ENCODE measurements at places on chromosomes 12 and 14.

DNA sequence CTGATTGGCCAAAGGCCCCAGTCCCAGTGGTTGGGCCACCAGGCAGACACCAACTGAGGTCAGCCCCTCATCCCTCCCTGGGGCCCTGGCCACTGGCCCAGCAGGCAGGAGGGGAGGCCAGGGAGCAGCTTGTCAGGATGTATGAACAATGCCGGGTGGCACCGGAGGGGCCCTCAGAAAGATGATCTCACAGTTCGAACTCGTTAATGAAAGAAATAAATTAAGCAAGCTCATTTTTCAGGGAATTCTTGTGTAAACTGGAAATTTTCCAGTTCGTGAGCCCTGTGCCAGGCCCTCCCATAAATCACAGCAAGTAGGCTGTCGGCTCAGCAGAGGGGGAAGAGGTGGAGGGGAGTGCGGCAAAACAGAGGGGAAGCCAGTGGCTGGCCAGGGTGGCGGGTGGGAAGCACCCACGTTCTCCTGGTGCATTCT, 177.0 kb upstream of the VASH1 start:
- H3K27me3 ChIP-seq, result 0 out of 2 replicates have a peak, but pooled peaks cover 4% of the 10 kb centered on the region

GRCh38 chr14:96693987-96694386, 103.2 kb upstream of the VRK1 start:
- no peaks in the 10 kb centered on the region for H3K4me1 ChIP-seq
- no peak overlapping the region for H3K27ac ChIP-seq
- H3K36me3 ChIP-seq, result no peaks in the 10 kb centered on the region
- no peak overlapping the region for H3K4me3 ChIP-seq
- DNase-seq, result no peak

DNA sequence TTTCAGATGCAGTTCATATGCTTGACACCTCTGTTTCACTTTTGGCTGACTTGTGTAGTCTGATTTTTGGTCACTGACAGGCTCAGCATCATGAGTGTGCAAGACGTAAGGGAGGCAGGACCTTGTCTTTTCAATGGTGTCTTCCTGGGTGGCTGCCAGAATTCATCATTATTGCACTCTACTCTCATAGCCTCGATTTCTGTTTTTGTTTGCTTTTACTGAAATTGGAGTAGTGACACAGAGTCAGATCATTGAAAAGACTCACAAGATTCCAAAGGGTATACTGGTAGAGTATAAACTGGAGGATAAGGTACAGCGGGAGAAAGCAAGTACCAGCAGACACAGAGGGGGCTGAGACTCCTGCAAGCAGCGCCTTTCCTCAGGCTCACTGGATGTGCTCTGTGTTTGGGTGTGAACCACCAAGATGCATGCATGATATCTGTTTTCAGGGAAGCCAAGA, 126.3 kb upstream of the FGD4 start:
- no peak overlapping the region for H3K27ac ChIP-seq
- H3K4me1 ChIP-seq, result peaks cover 19% of the 10 kb centered on the region
- no peaks in the 10 kb centered on the region for H3K27me3 ChIP-seq
- H3K36me3 ChIP-seq, result no peaks in the 10 kb centered on the region
- H3K4me3 ChIP-seq, result no peak overlapping the region
- DNase-seq, result no peak

DNA sequence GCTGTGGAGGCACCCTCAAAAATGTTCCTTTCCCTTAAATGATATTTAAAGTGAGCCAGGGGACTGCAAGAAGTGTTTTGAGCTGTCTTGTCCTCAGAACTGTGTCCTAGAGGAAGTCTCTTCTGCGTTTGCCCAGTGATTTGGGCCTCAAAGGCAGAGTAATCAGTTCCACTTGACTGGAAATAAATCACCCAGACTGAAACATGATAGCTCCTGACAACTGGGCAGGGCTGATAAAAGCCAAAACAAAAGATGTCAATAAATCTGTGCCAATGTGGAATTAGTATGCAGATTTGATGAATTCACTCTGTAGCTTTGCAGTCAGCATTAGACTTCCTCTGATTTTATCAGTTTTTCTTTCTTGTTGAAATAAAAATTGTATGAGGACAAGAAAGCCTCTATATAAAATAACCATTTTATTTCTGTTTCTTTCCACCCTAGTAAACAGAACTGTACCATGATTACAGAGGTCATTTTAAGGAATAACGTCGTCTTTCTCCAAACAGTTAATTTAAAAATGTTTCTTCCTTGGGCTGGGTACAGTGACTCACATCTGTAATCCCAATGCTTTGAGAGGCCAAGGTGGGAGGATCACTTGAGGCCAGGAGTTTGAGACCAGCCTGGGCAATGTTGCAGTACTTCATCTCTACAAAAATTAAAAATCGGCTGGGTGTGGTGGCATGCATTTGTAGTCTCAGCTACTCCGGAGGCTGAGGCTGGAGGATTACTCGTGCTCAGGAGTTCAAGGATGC, 180.8 kb downstream of the ERC1 start:
- no peak overlapping the region for H3K4me3 ChIP-seq
- H3K27ac ChIP-seq, result peak overlapping the region; percentile 11
- no peak for DNase-seq
- peaks cover 12% of the 10 kb centered on the region for H3K4me1 ChIP-seq
- no peaks in the 10 kb centered on the region for H3K27me3 ChIP-seq

GRCh38 chr12:105483691-105484090, 153.2 kb downstream of the C12orf75 start:
- no peak overlapping the region for H3K27ac ChIP-seq
- no peaks in the 10 kb centered on the region for H3K27me3 ChIP-seq
- no peaks in the 10 kb centered on the region for H3K36me3 ChIP-seq

- peaks cover 45% of the 10 kb centered on the region for H3K36me3 ChIP-seq
- no peak overlapping the region for H3K4me3 ChIP-seq
- DNase-seq, result no peak
- H3K27ac ChIP-seq, result no peak overlapping the region
- no peaks in the 10 kb centered on the region for H3K27me3 ChIP-seq
- H3K4me1 ChIP-seq, result no peaks in the 10 kb centered on the region
Observed at GRCh38 chr12:132578826-132579225, 31.6 kb downstream of the LRCOL1 start.

GRCh38 chr12:108807476-108807875, 49.9 kb downstream of the SSH1 start:
- no peak overlapping the region for H3K27ac ChIP-seq
- peaks cover 60% of the 10 kb centered on the region for H3K36me3 ChIP-seq
- H3K27me3 ChIP-seq, result no peaks in the 10 kb centered on the region

DNA sequence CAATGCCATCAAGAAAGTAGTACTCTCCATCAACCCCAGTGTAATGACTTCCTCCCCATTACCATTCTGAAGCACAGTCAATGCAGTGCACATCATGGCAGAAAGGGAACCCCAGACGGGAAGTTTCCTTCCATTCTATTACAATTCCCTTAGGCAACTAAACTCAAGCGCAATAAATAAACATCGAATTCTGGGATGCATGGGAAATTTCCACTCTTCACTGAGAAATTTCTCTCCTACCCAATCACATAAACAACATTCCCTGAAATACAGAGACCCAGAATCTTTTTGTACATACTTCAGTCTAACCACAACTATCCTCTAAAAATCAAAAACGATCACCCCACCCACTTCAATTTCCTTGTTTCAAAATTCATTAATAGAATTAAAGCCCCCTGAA, 20.0 kb downstream of the SARNP start:
- DNase-seq, result no peak
- no peak overlapping the region for H3K4me3 ChIP-seq
- H3K27me3 ChIP-seq, result no peaks in the 10 kb centered on the region
- H3K36me3 ChIP-seq, result peaks cover 59% of the 10 kb centered on the region
- no peak overlapping the region for H3K27ac ChIP-seq

DNA sequence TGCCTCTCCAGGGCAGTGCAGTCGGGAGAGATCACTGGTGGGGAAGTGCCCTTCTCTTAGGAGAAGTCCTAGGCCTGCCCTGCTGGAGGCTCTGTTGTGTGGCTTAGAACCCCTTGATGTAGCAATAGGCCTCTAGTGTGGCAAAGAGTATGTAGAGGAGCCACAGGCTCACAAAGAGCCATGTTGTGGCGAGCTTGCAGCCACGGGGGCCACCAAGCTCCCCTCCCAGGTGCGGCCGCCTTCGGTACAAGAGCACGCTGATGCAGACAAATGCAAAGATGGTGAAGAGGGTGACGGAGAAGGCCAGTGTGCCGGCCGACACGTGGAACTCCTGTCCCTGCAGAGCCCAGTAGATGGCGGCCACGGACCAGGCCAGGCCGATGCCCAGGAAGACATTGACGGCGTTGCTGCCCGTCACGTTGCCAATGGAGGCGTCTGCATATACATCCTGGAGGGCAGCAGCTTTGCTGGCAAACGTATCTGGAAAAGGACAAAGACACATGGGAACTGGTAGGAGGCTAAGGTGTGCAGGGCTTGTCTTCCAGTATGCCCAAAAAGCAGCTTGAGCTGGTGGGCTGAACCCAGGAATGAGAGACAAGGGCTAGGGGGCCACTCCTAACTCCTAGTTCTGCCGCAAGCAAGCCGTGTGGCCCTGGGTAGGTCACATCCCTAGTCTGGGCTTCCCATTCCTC, 142.8 kb downstream of the SLC8A3 start:
- peak overlapping the region; percentile 39 for H3K4me3 ChIP-seq
- no peaks in the 10 kb centered on the region for H3K27me3 ChIP-seq
- H3K27ac ChIP-seq, result peak overlapping the region; percentile 40
- no peaks in the 10 kb centered on the region for H3K36me3 ChIP-seq
- no peaks in the 10 kb centered on the region for H3K4me1 ChIP-seq

DNA sequence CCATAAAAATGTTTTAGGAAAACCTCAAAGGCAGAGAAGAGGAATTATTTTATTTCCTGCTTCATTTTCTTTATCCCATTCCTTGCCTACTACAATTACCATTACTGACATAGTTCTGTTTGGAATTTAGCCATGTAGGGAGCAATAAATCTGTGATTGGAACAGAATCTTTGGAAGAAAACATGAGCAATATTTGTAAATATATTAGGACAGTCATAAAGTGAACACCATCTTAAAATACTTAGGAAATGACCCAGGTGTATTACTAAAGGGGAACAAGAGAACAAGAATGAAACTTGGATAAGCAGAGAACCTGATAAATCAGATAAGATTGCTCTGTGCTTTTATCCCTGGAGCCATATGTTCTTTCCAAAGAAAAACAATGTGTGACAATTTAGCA, 1326.0 kb upstream of the FLRT2 start:
- H3K36me3 ChIP-seq, result no peaks in the 10 kb centered on the region
- H3K27ac ChIP-seq, result no peak overlapping the region
- H3K4me1 ChIP-seq, result no peaks in the 10 kb centered on the region
- no peaks in the 10 kb centered on the region for H3K27me3 ChIP-seq

DNA sequence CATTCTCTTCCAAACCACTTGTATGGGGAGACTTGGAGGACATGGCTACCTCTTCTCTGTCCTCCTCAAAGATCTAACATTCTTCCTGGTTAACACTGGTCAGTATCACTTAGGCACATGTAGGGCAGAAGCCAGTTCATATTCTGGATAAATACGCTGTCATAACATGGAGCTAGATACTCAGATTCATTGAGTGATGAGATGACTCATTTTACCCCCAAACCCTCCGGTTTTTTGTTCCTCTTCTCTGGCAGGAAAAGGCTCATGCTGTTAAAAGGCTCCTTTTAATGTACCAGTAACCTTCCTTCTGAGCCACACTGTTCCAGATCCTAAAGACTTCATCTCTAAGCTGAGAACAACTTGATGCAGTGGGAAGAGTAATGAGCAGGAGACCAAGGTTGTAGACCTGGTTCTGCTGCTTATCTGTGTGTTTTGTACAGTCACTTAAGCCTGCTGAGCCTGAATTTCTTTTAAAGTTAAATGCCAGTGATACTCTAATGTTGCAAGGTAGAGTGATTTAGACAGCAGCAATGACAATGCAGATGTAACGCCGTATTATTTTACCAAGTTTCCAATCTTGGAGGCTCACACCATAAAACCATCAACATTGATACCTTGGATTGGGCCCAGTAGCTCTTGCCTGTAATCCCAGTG, 57.3 kb upstream of the ELK3 start:
- DNase-seq, result no peak
- no peak overlapping the region for H3K27ac ChIP-seq
- no peak overlapping the region for H3K4me3 ChIP-seq
- no peaks in the 10 kb centered on the region for H3K27me3 ChIP-seq
- H3K36me3 ChIP-seq, result no peaks in the 10 kb centered on the region
- H3K4me1 ChIP-seq, result peaks cover 6% of the 10 kb centered on the region

DNA sequence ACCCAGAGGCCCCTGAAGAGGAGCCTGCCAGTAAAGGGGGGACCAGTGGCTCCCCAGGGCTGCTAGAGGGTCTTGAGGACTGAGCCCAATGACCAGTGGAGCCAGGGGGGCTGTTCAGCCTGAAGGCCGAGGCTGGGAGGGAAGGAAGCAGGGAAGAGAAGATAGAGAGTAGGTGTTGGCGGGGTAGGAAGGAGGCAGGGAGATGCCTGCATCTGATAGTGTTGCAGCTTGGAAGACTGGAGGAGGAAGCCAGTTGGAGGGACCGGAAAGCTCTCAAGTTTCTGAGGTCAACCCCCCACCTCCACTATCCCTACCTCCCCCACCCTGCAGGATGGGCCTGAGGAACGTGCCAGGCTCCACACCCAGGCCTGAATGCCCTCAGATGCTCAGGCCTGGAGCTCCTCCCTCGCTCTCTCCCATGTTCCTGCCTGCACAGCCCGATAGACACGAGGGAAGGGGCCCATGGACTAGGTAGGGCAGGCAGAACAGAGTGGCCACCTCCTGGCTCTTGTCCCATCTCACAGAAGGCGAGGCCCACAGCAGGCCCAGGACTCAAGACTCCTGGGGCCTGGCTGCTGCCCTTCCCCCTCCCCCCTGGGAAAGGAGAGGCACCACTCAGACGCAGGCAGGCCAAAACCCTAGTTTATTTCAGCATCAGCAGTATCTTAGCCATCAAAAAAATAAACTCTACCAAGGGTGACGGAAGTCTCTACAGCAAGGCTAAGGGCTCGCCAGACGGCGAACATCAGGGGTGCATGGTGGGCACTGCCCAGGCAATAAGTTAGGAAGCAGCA, 3.4 kb downstream of the CKB start:
- H3K4me1 ChIP-seq, result peaks cover 20% of the 10 kb centered on the region
- no peaks in the 10 kb centered on the region for H3K36me3 ChIP-seq
- H3K27ac ChIP-seq, result no peak overlapping the region
- DNase-seq, result peak; percentile 26
- peaks cover 16% of the 10 kb centered on the region for H3K27me3 ChIP-seq
